ENCODE measurements at places on chromosomes 11 and 22.

- DNase-seq, result peak; percentile 43
Measured at GRCh38 chr22:41198027-41198580, 7.0 kb upstream of the L3MBTL2 start.

DNA sequence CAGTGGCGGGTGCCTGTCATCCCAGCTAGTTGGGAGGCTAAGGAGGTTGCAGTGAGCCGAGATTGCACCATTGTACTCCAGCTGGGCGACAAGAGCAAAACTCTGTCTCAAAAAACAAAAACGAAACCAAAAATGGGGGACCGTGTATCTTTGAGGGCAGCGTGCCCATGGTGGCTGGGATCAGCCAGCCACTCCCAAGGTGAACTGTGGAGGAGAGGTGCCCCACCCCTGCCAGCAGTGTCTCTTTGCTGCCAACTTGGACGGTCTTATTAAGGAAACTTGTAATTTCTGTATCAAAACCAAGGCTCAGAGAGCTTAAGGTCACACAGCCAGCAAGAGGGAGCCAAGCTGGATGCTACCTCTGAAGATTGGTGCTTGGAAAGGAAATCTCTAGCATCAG is 147.7 kb downstream of the CACNA1I start:
- no peak for DNase-seq

GRCh38 chr11:1121331-1121812 is 36.4 kb upstream of the MUC5AC start:
- no peak for DNase-seq

GRCh38 chr22:30235687-30236170 is 10.8 kb downstream of the LIF start:
- DNase-seq, result no peak

- no peak for DNase-seq
Measured at GRCh38 chr11:111301842-111302118, 3.4 kb downstream of the POU2AF3 start.

- DNase-seq, result no peak
Measured at GRCh38 chr11:19218216-19218615, 16.4 kb upstream of the CSRP3 start.

DNA sequence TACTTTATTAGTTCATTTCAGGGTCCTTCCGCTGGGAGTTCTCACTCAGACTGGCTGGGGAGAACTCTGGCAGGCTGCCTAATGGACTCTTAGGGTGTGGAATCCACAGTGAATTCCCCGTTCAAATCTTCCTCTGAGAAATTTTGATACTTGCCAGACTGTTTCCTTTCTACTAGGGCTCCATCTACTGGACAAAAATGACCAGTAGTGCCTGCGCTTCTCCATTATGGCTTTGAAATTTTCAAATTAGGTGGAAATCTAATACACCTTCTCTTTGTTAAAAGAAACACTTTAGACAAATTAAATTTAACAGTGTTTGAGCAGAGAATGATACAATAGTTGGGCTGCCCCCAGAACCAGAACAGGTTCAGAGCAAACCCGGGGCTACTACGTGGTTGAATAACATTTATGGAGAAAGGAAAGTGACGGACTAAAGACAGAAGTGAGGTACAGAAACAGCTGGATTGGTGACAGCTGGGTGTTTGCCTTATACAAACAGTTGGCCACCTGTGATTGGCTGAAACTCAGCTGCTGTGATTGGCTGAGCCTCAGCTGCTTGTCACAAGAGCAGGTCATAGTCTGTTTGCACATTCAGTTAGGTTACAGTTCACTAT is 52.9 kb upstream of the FDX1 start:
- DNase-seq, result peak; percentile 56

GRCh38 chr11:69638941-69639681 is 1.8 kb upstream of the CCND1 start:
- DNase-seq, result no peak

GRCh38 chr22:37416827-37417226 is 10.5 kb downstream of the ELFN2 start:
- peak; percentile 15 for DNase-seq

DNA sequence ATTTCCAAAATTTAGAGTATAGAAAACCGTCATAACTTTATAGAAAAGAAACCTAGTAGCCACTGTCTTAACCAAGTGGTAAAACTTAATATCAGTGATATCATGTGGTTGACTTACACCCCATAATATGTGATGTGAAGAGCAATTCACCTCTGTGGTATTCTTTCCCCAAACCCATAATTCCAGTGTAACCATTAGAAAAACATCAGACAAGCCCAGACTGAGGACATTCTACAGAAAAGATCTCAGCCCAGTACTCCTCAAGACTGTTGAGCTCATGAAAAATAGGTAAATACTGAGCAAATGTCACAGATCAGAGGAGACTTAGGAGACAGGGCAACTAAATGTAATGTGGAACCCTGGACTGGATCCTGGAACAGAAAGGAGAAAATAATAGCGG is 134.6 kb downstream of the PGR start:
- DNase-seq, result no peak

- no peak for DNase-seq
Measured at GRCh38 chr22:44753189-44754042, 1.0 kb downstream of the ARHGAP8 start.

DNA sequence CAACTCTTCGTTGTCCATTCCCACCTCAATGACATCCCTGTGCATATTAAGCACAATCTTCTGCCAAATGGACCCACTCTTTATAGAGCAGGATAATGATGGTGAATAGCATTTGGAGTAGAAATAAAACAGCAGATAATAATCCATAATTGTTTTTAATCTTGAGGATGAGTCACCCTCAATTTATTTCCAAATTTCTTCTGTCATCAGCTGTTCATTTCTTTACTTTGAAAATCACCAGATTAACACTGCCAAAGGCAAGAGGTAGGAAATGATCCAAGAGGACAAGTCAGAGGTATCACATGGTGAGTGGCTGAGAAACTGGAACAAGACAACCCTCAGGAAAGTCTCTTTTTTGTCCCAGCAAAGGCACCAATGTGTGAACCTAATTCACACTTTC is 7.3 kb upstream of the AMBRA1 start:
- no peak for DNase-seq

DNA sequence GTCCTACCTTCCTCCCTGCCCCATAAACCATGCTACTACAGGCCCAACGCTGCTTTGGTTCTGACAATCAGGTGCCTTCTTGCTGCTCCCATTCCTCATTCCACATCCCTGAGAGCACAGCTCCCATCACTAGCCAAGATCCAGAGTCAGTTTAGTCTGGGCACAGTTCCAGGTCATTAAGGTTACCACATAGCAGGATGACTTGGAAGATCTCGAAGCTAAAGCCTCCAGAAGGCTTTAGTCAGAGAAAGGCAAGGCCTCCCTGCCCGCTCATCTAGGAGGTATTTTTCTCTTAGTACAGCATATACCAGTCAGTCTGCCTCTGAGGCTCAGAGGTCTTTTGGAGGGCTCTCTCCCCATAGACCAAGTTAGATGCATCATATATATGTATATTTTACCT is 30.3 kb downstream of the TRIM66 start:
- DNase-seq, result no peak

GRCh38 chr22:19549428-19549827 is 25.2 kb upstream of the CLDN5 start:
- DNase-seq, result no peak

DNA sequence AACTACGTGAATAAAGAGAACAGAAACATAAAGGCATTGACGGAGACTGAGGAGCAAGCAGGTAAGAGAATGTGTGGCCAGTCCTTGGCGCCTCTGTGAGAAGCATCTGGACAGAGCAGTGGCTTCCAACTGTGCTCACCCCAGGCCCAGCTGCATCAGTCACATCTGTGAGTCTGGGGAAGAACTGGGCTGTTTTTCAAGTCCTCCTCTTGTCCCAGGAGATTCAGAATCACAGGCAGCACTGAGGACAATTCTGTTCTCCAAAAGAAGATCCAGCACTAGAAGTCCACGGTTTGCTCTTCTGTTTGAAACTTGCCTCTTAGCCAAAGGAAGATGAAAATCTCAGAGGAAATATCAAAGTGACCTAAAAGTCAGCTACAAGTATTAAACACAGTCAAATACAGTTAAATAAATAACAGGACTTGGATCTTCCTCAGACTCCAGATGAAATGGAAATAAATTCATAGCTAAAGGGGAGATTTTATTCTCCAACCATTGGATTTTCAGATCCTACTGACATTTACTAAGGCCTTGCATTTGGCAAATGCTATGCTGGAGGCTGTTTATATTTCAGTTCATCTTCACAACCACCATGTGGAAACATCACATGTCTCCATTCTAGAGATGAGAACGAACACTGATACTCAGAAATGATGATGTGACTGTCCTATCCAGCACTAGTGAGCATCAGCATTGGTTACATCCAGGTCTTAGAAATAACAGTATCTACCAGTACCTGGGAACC is 14.1 kb downstream of the FAM181B start:
- no peak for DNase-seq
